ENCODE measurements at places on chromosomes 5 and 9.

- DNase-seq = no peak
Observed at GRCh38 chr5:98614341-98614740, 159.1 kb upstream of the RGMB start.

DNA sequence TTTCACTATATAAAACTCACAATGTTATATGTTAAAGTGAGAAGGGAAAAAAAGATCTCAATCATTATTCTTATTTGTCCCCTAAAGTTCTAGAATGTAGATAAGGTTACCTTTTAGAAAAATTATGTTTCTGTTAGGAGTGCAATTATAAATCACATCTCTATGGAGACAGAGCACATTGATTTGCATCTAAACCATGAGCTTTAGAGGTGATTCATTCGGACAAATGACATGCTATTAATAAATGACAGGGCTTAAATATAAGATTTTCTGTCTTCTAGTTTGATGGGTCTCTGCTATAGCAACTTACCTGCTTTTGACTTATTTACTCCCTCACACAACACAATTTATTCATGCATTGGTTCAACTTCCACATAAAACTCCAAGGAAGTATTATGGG, 39.8 kb downstream of the RASEF start:
- no peak for DNase-seq

- no peak for DNase-seq
Observed at GRCh38 chr5:92734211-92734940, 846.6 kb downstream of the NR2F1-AS1 start.

- no peak for DNase-seq
Observed at GRCh38 chr5:140978260-140978659, 12.0 kb downstream of the PCDHAC2 start.

DNA sequence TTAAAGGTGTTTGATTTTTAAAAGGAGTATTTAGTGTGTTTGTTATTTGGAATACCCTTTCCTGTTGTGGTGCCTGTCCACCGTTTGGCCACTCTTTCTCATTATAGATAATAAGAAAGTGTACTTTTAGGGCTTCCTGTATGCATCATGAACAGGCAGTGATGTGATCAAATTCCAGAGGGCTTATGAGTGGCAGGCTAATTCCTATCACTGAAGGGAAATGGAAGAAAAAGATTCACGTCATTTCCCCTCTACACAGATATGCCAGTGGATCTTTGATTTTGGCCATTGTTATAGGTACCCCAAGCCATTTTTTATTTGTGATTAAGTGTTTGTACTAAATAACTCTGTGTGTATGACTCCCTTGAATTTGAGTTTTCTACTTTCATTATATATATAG, 37.1 kb downstream of the RPS6 start:
- DNase-seq = no peak

GRCh38 chr5:10600626-10601245, 36.9 kb downstream of the ANKRD33B start:
- DNase-seq = no peak

GRCh38 chr9:131020388-131020787, 11.4 kb downstream of the LAMC3 start:
- no peak for DNase-seq

DNA sequence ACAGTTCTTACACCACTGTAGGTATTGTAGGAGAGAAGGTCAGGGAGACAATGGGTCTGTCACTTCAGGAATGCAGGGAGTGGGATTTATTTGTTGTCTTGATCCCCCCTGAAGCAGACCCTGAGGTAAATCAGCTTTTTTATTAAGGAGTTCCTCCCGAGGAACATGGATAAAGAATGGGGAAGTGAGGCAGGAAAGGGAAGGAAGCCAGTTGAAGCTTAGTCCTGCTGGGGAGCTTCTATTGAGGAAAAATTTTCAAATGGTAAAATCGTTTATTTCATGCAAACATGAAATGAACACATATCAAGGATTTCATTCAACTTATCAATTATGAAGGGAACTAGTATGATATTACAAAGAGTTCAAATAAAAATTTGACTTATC, 318.6 kb upstream of the PIK3R1 start:
- DNase-seq = no peak

DNA sequence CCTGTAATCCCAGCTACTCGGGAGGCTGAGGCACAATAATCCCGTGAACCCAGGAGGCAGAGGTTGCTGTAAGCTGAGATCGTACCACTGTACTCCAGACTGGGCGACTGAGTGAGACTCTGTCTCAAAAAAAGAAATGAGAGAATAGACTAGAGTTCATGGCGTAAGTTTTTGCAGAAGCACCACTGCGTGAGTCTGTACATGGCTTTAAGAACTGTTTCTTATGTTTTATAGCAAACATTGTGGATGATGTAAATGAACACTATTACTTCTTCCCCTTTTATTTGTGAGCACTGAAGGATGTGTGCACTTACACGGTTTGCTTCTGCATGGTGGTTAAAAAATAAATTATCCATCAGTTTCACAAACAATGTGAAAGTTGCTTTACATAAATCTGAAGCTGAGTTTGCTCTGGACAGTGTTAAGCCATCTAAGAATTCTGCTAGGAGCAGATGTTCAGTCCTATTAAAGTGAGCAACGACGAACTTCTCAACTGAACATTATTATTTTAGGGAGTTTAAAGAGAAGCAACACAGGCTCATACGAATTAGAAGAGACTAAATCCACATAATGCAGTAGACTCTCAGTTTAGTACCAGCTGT, 52.5 kb downstream of the ZFAND5 start:
- no peak for DNase-seq

DNA sequence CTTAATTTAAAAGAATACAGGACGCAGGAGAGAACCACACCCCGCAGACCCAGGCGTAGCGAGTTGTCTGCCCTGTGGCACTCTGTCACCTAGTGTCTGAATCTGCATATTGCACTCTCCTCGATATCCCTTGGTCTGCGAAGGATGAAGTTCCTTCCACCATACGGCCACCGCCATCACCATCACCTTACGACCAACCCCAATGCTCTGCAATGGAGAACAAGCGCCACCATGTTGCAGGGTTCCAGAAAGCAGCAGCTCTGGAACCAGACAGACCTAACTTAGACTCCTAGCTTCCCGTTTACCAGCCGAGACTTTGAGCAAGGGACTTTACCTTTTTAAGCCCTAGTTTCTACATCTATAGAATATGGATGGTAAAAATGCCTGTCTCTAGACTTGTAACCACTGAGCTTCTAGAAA, 77.4 kb upstream of the DMRT1 start:
- no peak for DNase-seq

DNA sequence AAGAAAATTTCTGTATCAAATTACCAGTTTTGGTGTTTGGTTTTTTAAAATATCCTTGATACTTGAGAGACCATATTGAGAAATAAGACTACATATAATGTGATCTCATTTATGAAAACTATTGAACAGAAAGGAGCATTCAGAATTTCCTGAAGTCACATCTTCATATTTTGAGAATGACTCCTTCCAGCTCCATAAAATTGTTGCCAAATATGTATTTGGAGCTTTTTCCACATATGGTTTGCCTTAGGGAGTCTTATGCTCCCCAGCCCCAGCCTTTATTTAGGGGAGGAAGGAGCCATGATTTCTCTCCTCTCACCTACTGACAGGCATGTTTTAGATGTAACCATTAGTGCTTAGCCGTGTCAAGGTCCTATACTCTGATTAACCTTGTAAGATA, 51.1 kb downstream of the GCNT1 start:
- DNase-seq = no peak

Measured in stimulated activated CD8-positive, alpha-beta memory T cell treated with anti-CD3 and anti-CD28 coated beads, Interleukin-15, amount 100 ng/mL, for 24 hours (primary cell).